Natural killer cell (primary cell): ENCODE measurements at places on chromosomes 3 and 15. TPM values are rescaled to one million over a fixed set of nuclear protein-coding genes. Genes with fewer than 3 reads are reported as not detected.

MAP1A gene
- 2.2 TPM for total RNA-seq

UBAP1L gene
- 7.5 TPM for total RNA-seq

KIF15 gene
- 0.99 TPM for total RNA-seq

GOLGA6L10 gene
- 2.7 TPM for total RNA-seq

CCR5 gene
- 0.59 TPM for total RNA-seq

DNA sequence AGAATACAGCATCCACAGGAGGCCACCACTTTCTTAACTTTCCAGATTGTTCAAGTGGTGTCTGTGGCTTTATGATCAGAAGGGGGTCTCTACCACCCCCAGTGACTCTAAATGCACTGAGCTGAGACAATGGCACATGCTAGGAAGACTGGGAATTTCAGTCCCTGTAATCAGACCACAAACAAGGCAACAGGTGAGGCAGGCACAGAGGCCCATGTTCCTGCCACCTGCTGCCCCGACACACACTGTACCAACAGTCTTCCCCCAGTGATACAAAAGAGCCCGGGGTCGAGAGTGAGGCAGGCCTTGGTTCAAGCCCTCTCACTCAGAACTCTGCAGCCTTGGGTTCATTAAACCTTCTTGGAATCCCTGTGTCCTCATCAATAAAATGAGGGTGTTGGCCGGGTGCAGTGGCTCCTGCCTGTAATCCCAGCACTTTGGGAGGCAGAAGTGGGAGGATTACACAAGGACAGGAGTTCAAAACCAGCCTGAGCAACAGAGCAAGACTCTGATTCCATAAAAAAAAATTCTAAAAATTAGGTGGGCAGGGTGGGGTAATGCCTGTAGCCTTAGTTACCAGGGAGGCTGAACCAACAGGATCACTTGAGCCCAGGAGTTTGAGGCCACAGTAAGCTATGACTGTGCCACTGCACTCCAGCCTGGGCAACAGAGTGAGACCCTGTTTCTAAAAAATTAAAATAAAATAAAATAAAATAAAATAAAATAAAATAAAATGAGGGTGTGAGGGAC is 55.8 kb downstream of the ADCY5 start:
- no peak for DNase-seq

- DNase-seq: no peak
Measured at GRCh38 chr3:161500068-161500796, 3.6 kb downstream of the OTOL1 start.

GRCh38 chr15:69475769-69476358 is 23.2 kb downstream of the RPLP1 start:
- DNase-seq: peak; percentile 74

GRCh38 chr3:145898487-145898886 is 262.5 kb downstream of the PLOD2 start:
- DNase-seq: no peak

DNA sequence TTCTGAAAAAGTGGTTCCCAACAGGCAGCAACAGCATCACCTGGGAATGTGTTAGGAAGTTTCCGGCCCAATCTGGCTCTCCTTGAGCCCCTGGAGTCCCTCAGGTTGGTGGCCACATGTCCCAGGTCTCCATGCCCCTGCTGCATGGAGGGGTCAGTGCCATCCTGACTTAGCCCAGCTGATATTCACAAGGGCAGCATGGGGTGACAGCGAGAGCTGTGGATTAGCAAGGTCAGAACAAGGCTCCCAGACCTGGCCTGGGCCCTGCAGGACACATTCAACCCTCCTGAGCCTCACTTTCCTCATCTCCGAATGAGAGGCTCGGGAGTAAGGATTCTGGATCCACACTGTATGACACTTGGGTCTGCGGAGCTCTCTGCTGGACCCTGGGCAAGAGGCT is 243.8 kb upstream of the TLE3 start:
- DNase-seq: no peak

DNA sequence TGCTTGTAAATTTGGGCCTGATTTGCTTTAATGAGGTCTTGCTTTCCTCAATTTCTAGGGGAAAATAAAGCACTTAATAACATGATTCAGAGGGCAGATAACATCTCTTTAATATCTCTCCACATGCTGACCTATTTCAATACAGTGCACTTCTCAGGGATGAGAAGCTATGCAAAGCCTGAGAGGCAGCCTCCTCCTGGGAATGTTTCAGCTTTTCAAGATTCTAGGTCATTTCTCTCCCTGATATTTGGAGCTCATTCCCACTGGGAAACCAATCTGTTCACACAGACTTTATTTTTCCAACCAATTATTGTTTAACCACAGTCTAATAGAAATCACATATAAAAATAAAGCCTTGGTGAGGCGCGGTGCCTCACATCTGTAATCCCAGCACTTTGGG is 67.0 kb upstream of the LSAMP start:
- DNase-seq: no peak

DNA sequence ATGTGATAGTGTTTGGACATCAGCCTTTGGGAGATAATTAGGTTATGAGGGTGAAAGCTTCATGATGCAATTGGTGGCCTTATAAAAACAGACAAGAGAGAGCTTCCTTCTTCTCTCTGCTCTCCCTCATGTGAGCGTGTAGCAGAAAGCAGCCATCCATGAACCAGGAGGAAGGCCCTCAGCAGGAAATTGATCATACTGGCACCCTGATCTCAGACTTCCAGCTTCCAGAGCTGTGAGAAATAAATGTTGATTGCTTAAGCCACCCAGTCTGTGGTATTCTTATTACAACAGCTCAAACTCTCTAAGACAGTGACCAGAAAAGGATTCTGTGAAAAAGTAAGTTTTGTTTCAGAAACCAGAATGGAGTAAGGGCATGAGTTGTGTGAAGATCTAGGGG is 13.3 kb downstream of the STAC start:
- no peak for DNase-seq

DNA sequence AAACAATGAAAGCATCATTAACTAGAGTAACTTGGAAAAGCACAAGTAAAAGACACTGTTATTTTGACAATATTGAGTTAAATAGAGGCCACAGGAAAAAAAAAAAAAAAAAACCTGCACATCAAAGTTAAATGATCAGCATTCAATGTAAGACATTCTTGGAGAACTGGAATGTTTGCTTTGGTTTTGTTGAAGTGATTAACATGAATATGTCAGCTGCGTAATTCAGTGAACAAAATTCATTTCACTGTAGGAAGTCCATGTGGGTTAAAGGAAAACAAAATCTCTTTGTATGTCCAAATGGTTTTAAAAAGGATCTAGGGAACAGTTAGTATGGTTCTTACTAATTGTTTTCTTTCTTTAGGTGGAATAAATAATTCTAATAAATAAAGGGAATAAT is 252.8 kb upstream of the CNTN6 start:
- no peak for DNase-seq
